ENCODE measurements at places on chromosomes 11 and 22. TPM values are rescaled to one million over a fixed set of nuclear protein-coding genes. Genes with fewer than 3 reads are reported as not detected.

DNA sequence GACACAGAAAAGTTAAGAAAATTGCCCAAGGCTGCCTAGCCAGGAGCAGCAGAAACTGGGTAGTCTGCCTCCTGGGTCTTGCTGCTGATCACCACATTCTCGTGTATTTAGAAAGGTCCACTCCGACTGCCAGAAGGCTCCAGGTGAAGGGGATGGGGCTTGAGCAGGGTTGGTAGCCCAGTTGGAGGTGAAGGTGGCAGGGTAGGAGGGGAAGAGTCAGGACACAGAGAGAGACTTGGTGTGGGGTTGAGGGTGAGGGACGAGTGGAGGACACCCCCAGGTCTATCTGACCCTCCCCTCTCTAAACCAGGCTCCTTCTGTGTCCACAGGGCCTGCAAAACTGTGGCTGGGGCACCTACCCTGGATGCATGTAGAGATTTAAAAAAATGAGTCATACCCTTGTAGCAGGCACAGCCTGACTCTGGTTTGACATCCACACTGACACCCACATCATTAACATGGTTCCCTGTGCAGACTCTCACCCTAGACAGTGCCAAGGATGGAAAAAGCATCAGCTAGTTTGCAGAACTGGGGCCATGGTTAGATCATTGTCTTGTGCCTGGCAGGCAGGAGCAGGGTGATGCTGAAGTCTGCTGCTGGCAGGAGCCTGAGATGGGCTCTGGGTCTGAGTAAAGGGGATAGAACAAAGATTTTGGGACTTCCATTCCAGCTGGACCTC lies 273.2 kb downstream of the TENM4 start:
- DNase-seq: no peak

GRCh38 chr11:70247710-70248072 lies 22.8 kb upstream of the PPFIA1 start:
- DNase-seq: no peak

The C11orf42 gene
- total RNA-seq: not detected

GRCh38 chr11:75262436-75262835 lies 21.9 kb downstream of the TPBGL start:
- no peak for DNase-seq

The ACR gene
- total RNA-seq: 0.76 TPM

GRCh38 chr11:21072558-21072957 lies 403.2 kb downstream of the NELL1 start:
- no peak for DNase-seq

The KDELR3 gene
- total RNA-seq: 61.1 TPM

DNA sequence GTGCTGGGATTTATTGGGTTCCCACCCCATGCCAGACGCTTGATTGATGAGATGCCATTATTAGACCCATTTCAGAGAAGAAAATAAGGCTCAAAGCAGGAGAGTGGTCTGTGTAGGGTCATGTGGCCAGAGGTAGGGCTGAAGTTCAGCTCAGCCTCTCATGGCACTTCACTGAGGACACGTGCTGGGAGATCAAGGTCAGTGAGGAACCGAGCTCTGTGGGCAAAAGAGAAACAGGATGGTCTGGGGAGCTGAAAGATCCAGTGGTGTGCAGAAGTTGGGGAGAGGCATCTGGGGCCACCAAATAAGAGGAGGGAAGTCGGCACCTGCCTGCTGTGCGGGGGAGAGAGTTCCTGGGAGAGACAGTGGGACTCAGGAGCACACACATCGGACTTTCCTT lies 19.6 kb downstream of the RHOD start:
- DNase-seq: no peak

DNA sequence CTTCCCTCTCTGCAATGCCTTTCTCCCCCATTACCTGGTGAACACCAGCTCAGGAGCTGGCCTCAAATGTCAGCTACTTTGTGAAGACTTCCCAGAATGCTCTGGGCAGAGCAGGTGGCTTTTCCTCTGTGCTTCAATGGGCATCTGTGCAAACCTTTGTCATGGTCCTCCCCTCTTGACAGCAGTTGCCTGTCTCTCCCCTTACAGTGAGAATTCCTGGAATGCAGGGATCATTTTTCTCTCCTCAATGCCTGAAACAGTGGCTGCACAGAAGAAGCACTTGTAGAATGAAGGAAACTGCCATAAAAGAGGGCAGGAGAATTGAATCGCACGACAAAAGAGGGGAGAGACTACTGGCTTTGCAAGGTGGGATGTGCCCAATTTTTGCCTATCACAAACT lies 92.8 kb upstream of the NARS2 start:
- no peak for DNase-seq

DNA sequence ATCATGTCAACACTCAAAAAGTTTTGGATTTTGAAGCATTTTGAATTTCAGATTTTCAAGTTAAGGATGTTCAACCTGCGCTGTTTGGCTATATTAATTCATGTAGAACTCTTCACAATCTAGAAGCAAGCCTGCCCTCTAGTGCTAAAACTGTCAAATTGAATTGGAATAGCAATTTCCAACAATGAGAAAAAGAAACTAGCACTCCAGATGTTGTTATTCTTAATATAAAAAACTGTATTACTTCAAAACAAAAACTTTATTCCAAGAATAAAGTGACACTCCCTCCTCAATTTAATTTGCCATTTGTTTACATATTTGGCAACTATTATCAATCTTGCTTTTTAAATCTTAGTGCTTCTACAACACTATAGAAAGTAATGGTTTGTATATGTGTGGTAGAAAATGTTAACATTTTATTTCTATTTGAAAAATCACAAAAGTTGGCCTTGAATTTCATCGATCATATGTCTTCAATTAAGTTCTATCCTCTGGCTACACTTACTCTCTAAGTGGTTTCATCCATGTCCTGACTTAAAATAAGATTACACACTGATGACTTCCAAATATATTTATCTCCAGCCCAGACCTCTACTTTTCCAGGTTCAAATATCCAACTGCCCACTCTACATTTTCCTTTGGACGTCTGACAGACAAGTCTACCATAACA lies 36.6 kb downstream of the DCUN1D5 start:
- DNase-seq: peak; percentile 36

The TSGA10IP gene
- not detected for total RNA-seq

The P2RX3 gene
- not detected for total RNA-seq

- DNase-seq: no peak
Measured at GRCh38 chr11:120642196-120642894, 130.8 kb downstream of the GRIK4 start.

The ROBO4 gene
- total RNA-seq: 605 TPM

DNA sequence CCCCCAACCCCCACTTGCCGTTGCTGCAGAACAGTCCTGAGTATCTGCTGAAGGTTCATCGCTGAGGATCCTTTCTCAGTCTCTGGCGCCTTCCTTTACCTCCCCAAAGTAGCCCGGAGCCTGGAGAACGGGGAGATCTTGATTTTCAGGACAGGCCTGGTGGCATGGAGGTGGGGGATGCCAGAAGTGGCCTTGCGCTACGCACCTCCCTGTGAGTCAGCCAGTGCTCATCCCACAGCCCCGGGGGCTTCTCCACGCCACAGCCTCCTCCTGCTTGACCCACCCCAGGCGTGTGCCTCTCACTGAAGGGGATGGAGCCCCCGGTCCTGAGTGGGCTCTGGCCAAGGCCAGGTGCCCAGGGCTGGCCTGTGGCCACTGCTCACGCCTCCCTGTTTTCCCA lies 339.6 kb downstream of the TBC1D22A start:
- no peak for DNase-seq

- no peak for DNase-seq
Measured at GRCh38 chr11:113397212-113397611, 9.6 kb downstream of the ANKK1 start.

DNA sequence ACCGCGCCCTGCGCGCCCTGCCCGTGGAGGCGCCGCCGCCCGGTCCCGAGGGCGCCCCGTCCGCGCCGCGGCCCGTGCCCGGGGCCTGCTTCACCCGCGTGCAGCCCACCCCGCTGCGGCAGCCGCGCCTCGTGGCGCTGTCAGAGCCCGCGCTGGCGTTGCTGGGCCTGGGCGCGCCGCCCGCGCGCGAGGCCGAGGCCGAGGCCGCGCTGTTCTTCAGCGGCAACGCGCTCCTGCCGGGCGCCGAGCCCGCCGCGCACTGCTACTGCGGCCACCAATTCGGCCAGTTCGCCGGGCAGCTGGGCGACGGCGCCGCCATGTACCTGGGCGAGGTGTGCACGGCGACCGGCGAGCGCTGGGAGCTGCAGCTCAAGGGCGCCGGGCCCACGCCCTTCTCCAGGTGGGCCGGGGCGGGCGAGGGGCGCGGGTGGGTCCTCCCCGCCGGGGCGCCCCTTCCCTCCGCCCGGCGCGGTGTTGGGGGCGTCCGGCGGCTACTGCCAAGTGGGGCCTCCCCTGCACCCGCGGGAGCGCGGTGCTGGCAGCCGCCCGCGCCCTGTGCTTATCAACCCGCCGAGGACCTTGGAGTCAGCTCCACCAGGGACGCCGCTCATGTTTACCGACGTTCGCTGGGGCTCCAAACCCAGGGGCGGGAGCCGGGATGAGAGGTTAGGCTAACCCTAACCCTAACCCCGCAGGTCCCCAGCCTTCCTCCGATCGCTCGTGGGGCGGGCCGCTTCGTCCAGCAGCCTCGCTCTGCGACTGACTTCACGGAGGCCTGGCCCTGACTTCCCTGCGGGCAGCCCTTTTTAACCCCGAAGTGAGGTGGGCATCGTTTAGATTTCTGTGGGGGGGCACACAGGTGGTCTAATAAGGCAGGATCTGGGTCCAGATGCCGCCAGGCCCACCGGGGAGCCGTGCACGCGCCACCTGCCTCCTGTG lies 649 bp downstream of the SELENOO start:
- DNase-seq: no peak

DNA sequence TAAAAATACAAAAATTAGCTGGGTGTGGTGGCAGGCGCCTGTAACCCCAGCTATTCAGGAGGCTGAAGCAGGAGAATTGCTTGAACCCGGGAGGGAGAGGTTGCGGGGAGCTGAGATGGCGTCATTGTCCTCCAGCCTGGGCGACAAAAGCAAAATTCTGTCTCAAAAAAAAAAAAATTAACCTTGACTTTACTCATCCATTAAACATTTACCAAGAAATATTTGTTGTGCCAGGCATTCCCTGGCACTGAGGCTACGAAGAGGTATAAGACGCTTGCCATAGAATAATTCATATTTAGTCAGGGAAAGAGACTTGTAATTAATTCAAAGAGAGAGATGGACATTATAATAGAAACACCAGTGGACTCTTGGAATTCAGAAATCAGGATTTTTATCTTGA lies 13.2 kb upstream of the PAFAH1B2 start:
- no peak for DNase-seq

DNA sequence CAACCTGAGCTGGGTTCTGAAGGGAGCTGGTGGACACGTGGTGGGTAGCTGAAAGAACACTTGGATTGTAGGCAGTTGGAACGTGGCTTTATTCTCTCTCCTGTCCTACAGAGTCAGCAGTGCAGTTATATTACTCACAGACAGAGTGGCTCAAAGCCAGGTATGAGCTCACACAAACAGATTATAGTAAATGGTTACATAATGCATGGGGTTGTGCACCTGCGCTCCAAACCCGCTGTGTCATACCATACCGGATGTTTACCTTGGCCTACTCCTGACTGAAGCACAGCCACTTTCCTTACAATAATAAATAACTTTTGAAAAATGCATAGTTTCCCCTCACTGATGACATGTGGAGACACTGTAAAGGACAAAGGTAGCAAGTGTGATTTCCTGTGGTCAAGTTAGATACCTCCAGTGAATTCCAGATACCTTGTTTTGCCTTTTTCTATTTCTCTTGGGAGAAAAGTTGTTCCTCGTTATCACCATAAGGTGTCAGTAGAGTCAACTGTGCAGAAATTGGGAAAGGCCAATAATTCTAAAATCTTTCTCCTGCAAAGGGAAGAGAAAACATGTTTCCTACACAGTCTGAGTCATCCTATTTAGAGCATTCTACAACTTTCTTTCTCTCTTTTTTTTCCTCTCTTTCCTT lies 13.5 kb downstream of the MS4A6A start:
- peak; percentile 99 for DNase-seq

DNA sequence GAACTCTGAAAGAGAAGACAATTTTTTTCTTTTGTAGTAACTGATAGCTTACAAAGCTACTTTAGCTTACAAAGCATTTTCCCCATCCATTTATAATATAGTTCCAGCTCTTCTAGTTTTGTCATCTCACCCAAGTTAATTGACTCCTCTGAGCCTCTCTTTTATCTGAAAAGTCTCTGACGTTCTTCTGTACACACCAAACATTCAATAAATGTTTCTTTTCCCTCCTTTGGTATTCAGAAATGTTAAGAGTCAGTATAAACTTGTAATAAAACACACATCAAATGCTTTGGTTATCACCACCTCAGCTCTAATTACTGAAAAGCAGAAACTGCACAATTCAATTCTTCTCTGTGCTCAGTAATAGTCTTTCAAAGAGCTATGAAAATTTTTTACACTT lies 5.9 kb downstream of the CCDC90B start:
- no peak for DNase-seq

DNA sequence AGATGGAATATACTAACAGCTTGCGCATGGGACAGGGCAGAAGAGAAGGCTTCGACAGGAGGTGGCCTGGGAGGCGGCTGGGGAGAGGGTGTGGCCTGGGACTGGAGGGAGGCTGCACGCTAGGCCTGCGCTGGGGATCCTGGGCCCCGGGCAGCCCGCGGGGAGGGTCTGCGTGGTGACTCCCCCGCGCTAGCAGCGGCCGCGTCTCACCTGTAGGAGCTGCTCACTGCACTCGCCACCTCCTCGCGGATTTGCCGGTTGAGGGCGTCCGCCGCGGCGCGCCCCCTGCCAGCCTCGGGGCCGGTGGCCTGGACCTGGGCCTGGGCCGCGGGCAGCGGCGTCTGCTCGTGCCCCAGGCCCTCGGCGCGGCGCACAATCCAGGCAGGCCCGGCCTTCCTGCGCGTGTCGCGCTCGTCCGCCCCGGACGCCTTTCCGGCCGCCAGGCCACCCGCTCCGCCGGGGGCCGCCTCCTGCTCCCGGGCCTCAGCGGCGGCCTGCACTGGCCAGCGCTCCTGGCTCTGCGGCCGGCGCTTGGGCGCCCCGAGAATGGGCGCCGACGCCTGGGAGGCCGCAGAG lies 1.5 kb downstream of the MAP6 start:
- DNase-seq: no peak

The KCNJ1 gene
- not detected for total RNA-seq

The ROBO3 gene
- 11.2 TPM for total RNA-seq

GRCh38 chr11:1932681-1933080 lies 13.2 kb downstream of the TNNT3 start:
- DNase-seq: no peak

GRCh38 chr11:102932678-102933077 lies 22.9 kb downstream of the MMP13 start:
- DNase-seq: no peak

DNA sequence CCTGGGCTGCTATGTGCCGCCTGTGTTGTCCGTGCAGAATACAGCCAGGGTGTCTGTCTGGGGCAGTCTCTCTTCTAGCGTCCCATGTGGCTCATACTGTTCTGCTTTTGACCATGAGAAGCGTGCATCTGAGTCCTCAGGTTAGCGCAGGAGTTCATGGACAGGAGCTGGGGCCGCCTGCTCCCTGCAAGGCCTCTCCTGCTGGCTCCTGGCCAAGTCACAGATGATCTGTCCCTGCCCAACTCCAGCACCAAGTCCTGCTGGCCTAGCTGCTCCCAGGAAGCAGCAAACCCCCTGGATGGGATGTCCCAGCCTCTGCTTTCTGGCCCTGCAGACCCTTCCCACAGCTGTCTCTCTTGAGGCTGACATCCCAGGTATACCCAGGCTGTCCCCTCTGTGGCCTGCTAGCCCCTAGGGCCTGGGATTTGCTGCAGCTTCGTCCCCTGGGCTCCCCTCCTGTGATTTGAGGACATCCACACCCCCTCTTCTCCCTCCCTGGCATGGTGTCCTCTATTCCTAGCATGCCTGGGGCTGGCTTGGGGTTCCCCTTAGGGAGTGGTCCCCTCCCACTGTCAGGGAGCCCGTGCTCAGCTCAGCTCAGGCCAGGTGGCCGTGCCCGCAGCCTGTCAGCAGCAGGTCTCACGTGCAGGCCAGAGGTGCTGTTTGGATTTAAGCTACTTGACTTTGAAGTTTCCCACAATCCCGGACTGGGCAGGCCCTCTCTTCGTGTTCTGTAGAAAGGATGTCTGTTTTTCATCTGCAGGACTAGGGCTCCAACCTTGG lies 17.8 kb downstream of the PRR5 start:
- DNase-seq: no peak

Data from glomerular endothelial cell (primary cell).